ENCODE measurements at places on chromosomes 3 and 15.
A peak's percentile ranks its signal among the peaks of the same experiment; 100 is the strongest.

DNA sequence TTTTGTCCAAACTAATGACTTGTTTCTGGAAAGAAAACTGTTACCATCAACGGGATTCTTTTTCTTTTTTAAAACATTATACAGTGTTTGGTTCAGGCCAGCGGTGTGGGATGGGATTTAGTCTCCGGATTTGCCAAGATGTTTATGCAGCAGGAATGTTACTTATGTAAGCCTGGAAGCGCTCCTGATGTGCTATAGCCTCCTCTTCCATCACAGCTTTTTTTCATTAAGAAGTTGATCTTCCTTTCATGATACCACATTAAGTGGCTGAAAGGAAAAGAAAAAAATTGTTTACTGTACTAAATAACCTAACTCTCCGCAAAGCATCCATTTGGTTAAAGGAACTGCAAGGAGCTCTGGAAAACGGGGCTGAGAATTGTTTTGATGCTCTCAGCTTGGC, 120.5 kb upstream of the ALDH1A3 start:
- DNase-seq = no peak

GRCh38 chr15:79212589-79213157, 69.8 kb upstream of the ANKRD34C start:
- DNase-seq = no peak

DNA sequence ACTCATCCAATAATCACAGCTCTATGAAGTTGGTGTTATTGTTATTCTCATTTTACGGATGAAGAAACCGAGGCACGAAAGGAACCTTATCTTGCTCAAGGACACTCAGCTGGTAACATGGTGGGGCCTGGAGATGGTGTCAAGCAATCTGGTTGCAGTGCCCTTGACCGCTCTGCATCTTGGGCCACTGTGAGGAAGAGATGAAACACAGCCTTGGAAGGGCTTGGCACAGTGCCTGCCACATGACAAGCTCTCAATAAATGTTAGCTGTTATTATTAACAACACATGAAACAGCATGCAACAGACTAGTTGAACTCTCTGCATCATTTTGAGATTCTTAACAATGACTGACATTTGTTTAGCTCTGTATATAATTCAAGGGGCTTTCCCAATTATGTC, 10.1 kb upstream of the ITGA11 start:
- DNase-seq = no peak

DNA sequence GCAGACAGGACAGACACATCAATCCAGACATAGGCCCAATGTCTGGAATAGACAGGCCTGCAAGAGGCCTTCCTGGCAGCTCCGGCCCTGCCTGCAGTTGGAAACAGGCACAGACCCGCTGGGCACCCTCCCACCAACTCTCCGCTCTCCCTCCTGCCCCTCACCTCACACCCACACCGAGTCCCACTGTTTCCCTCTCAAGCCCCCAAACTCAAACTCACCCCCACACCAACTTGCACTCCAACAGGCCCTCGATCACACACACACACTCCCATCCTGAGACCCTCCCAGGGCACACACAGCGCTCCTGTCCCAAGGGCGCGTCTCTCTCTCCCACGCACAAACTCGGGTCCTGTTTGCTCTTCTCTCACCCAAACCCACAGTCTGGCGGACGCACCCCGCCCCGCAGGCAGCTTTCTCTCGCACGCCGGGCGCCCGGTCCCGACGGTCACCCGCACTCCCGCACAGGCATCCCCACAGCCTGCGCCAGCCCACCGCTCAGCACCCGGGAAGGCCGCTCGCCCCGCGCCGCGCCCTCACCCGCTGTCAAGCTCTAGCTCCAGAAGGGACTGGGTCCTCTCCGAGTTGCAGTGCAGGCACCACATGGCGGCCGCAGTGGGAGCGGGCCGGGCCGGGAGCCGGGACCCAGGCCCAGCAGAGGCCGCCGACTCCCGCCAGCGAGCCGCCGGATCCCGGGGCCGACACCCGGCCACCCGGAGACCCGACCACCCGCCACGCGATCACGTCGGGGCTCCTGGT, 106.2 kb downstream of the IQSEC1 start:
- peak; percentile 39 for DNase-seq

- DNase-seq = no peak
Observed at GRCh38 chr3:17349093-17349492, 393.3 kb downstream of the TBC1D5 start.

DNA sequence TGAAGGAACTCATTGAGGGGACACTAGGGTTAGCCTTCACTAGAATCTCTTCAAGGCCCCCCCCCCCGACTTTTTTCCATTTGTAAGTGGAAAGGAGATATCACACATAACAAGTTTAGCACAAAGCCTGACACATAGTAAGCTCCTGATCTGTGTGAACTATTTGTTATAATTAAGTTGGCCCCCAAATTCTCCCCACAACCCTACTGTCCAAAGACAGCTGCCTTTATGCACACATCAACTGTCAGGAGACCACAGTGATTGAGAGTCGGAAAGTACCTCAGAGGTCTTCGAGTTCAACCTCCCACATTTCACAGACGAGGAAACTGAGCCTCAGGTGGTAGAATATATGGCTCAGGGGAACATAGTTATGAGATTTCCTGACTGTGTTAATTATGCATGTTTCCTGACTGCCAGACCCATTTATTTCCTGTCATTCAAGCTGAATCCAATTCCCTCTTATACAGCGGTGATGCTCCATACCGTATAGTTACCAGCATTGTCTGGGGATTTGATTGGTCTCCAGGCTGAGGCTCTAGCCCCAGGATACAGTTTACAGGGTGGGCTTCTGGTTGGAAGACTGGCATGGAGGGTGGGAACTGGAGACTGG, 227.4 kb upstream of the CMC1 start:
- no peak for DNase-seq

DNA sequence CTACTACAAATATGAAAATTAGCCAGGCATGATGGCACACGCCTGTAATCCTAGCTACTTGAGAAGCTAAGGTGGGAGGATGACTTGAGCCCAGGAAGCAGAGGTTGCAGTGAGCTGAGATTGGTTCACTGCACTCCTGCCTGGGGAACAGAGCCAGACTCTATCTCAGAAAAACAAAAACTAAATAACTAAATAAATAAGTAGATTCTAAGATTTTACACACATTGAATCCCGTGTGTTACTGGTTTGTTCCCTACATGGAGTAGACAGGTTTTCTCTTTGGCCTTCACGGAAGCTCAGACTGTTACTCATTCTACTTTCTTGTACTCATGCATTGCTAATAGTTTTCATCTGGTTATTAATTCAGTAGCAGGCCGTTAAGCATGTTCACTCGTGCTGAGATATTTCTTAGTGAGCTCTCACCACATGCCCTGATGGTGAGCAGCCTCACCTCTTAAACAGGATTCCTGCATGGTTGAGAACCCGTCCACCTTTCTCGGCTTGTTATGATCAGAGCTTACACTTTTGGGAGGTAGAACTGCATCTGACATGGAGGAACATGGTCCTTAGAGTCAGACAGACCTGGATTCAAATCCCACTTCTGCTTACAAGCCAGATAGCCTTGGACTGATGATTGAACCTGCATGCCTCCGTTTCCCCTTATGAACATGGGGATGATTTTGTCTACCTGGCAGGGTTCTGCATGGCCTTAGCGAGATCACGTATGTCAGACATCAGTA, 49.1 kb downstream of the CMTM7 start:
- DNase-seq = no peak

- DNase-seq = no peak
Observed at GRCh38 chr3:58291671-58292338, 14.2 kb upstream of the RPP14 start.

- no peak for DNase-seq
Observed at GRCh38 chr15:68552344-68552743, 26.4 kb upstream of the CORO2B start.

DNA sequence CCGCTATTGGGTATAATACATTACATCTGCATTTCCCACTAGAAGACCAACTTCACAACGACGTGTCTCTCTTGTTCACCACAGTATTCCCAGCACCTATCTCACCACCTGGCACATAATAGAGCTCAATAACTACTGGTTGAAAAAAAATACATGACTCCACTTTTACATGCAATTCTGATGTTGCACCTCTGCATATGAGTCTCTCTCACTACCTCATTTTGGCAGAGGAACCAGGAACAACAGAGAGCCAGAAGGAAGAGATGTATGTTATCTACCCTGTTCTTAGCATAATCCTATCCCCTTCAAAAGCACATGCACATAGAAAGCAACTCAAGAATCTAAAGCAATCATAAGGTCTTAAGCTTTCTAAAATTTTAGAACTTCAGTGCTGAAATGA, 61.6 kb downstream of the SHQ1 start:
- no peak for DNase-seq

- no peak for DNase-seq
Observed at GRCh38 chr3:45227946-45228345, 1.9 kb upstream of the TMEM158 start.

- DNase-seq = no peak
Observed at GRCh38 chr15:80662757-80663553, 32.2 kb upstream of the ABHD17C start.

DNA sequence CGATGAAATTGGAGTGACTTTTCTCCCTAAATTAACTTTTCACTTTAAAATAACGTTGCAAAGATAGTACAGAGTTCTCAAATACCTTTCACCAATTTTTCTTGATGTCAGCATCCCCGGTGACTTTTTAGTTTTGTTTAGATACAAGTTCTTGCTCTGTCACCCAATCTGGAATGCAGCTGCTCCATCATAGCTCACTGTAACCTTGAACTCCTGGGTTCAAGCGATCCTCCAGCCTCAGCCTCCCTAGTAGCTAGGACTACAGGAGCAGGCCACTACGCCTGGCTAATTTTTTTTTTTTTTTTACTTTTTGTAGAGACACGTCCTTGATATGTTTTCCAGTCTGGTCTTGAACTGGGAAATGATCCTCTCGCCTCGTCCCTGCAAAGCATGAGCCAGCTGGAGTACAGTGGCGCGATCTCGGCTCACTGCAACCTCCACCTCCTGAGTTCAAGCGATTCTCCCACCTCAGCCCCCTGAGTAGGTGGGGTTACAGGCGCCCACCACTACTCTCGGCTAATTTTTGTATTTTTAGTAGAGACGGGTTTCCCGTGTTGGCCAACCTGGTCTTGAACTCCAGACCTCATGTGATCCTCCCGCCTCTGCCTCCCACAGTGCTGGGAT, 747 bp downstream of the NSUN3 start:
- DNase-seq = no peak

- DNase-seq = peak; percentile 37
Observed at GRCh38 chr3:45035441-45036301, 9.6 kb downstream of the CLEC3B start.

DNA sequence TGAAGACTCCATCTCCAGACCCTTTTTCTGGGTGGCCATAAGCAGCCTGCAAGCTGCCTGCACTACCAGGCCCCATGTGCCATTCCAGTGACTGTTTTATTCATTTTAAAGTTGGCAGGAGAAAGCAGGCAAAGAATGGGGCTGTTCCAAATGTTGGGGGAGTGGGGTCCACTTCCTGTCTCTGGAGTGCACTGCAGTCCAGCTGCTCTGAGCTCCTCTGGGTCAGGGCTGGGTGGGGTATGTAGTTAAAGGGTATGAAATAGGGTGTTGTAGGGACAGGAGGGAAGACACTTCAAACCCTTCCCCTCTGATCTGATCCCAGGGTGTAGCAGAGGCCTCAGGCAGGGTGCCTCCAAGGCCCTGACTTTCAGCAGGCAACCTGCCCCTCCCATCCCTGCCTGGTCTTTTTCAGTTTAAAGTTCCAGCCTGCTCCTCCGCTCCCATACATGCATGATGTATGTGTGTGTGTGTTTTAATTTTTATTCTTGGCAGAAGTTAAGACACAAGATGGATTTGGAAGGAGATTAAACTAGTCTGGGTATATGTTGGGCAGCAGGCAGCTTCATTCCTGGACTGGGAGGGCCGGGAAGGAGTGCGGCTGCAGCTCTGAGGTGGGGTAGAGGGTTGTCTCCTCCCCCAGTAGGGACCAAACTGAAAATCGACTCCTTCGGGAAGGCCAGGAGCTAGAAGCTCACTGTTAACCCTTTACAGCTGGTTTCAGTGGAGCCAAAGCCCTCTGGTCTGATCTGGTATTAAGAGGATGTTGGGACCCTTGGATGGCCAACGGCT, 17.3 kb downstream of the BOC start:
- DNase-seq = no peak

- DNase-seq = peak; percentile 25
Observed at GRCh38 chr15:79028411-79028964, 62.1 kb downstream of the RASGRF1 start.

GRCh38 chr3:138818185-138818860, 16.4 kb downstream of the PIK3CB start:
- DNase-seq = no peak

DNA sequence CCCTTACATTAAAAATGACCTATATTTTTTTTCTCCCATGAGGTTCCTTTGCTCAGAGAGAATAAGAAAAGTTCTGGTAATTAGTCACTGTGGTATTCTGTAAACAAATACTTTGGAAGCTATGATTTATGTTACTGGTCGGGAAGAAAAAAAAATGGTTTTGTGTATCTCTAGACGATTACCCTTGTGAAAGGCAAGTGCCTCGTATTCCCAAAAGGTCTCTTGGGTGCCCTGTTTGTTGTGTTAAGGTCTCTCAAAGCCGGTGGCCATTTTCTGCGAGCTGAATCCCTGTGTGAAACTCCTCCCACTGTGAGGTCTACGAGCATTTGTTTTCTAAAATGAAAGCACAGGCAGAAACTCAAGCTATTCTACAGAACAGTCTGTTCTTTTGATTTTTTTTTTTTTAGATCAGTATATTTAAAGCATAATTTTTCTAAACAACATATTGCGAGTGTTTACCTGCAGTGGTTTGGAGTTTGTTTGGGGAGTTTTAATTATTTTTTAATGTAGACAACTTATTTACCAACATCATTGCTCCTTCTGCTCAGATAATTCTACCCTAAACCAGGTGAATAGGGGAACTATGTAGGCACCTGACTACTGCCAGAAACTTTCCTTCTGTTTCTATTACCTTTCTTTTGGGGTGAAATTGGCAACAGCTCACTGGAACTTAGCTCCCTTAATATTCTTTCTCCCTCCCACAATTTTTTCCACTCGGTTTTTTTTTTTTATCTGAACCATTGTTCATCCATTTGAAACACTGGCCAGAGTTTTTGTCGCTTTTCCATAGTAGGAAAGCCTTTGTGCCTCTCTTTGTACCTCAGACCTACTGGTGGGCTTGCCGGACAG, 44.0 kb downstream of the ZBTB38 start:
- DNase-seq = peak; percentile 54

DNA sequence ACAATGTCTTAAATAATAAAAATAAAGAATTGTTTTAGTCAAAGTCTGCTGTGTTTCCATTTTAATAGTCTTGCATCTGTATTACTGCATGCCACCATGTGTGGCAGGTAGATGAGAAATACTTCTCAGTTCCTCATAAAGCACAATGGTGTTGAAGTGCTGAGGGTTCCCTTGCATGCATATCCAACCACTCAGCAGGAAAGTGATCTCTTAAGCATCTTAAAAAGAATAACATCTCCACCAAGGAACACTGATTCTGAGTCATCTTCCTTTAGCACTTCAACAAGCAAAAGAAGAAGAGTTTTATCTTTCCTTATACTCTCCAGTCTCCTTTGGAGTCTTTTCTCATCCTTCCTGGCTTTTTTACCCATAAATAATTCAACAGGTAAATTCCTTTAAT, 602.0 kb downstream of the TBL1XR1 start:
- DNase-seq = no peak

GRCh38 chr15:92385096-92385495, 8.6 kb upstream of the ST8SIA2 start:
- no peak for DNase-seq
